ENCODE measurements at places on chromosomes 1 and 21.

DNA sequence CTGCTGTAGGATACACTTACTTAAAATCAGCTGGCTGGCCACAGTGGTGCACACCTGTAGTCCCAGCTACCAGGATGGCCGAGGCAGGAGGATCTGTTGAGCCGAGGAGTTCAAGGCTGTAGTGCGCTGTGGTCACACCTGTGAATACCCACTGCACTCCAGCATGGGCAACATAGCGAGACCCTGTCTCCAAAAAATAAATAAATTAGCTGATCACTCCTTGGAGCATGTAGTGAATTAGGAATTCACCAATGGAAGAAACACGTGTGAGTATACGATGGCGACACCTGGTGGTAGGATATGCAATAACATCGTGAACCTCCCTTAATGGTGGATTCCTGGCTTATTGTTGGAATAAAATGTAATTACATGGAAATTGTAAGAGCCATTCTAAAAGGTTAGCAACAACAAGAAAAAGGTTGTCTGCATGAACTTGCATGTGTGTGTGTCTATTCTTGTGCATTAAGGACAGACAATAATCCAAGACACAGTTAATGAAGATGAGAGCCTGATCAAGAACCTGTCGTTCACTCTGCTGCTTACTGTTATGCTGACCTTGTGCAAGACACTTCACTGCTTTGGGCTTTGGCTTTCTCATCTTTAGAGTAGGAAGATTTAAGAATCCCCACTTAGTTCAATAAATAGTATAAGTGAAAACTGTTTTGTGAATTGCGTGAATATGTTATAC is 38.6 kb upstream of the COX20 start:
- no peak for DNase-seq

DNA sequence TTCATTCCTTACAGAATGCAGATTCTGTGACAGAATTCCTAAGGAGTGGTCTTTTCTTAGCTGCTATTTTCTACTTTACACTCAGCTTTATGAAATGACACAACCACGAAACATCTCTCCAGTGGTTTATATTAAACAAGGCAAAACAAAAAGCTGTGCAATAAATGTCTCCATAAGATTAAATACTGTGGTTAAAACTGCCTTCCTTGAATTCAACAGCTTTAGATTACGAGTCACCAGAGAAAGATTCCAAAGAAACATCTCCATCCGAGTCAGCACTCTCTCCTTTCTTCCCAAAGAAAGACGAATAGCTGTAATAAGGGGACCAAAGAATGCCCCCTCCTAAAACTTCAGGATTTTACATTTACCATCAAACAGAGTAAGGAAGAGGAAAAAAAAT is 4.6 kb upstream of the C1orf87 start:
- DNase-seq: no peak

- no peak for DNase-seq
Observed at GRCh38 chr21:16587681-16588375, 858.0 kb downstream of the USP25 start.

DNA sequence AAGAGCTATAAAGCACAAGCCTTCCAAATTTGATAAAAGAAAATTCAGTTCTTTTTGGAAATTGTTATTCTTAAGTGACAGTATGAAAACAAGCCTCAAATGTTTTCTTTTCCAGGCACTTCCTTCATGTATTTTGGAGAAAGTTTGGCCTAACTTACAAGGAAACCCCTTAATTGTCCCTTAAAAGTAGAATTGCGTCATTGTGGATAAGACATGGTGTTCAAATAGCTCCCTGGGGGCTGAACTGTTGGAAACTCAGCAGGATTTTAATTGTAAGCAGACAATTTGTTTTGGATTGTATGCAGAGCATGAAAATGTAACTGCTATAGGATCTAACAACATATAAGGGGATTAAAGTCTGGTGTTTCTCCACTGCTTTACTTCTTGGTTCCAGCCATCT is 35.4 kb upstream of the FGGY start:
- DNase-seq: no peak

DNA sequence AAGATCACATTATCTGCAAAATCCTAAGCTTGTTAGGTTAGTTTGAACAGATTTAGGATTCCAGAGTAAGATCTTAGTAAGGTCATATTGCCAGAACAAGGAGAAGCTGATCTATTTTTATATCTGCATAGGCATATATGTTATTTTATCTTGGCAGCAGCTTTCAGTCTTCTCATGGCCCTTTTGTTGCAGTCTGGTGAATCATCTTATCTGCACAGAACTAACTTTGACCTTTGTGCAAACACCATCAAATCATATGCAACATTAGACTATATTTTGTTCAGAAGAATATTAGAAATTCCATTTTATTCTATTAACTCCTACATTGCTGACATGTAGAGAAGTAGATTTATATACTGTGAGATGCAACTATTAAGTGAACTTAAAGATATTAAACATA is 107.3 kb downstream of the CLEC20A start:
- no peak for DNase-seq

DNA sequence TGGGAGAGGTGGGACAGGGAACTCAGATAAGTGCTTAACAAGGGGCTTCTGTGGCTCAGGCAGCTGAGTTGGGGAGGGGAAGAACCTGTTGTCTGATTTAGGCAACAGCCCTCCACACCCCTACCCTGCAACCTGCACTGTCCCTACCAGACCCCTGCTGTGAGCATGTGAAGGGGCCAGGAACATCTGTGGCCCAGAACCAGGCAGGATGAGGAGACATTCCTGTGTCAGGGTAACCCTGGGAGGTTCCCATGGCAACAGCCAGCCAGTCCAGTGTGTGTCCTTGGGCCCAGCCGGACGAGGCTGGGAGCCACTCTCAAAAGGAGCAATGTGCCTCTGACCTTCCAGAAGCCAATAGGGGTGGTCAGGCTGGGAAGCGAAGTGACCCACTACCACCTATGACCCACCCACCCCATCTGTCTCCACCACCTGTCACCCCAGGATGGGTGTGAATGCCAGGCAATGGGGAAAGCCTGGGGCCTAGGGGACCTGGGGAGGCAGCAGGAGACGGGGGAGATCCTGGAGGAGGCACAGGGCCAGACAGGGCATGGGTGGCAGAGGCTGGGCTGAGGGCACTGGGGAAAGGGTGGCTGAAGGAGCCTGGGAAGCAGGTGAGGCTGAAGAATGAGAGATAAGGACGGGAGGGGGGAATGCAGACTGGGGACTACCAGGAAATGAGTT is 5.0 kb upstream of the PMVK start:
- DNase-seq: no peak
